ENCODE measurements at places on chromosomes 4 and X.

DNA sequence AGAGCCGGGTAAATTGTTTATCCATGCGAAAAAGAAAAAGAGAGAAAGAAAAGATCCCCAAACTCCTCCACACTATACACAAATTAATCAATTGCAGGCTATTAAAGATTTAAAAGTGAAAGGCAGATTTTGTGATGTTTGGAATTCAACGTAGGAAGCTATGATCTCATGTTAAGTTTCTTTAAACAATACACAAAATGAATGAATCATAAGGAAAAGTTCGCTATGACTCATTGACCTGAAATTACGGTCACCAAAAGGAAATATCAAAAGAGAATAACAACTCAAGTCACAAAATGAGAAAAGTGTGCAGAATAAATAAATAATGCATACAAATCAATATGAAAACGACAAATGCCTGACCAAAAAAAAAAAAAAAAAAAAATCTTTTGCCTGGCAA, 28.6 kb downstream of the CLNK start:
- peak; percentile 15 for DNase-seq

GRCh38 chr4:4726051-4726450, 133.4 kb upstream of the MSX1 start:
- no peak for DNase-seq

DNA sequence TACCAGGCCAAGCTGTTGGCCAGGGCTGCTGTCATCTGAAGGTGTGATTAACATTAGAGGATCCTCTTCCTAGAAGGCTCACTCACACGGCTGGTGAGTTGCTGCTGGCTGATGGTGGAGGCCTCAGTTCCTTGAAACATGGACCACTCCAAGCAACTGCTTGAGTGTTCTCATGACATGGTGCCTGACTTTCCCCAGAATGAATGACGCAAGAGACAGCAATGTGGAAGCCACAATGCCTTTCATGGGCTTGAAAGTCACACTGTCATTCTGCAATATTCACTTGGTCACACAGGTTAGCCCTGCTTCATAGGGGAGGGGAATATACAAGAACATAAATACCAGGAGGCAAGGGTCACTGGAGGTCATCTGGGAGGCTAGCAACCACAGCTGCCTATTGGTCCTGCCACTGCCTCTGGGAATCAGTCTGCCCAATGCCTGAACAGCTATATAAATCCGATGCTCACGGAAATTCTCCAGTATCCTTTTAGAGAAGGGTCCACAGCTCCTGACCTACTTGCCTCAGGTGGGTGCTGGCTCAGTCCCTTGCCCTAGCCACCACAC, 97.1 kb upstream of the MAML3 start:
- DNase-seq, result no peak

DNA sequence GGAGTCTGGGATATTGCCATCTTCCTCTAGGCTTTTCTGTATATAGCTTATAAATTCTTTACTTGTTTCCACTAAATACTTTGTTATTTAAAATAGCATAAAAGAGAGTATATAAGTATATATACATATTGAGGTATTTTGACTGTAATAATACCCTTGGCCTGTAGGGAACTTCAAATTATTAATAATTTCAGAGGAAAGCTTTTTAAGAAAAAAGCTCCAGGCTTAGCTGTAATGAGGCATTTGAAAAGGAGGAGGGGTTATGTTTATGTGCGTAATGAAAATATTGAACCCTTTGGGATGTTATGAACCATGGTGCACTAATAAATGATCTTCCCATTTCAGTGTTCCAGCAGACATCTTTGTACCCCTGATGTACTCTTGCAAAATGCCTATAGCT, 578.1 kb downstream of the RPA4 start:
- DNase-seq, result no peak

- DNase-seq, result no peak
These were observed 270.0 kb downstream of the MAPK10 start for GRCh38 chr4:86089781-86090323.

DNA sequence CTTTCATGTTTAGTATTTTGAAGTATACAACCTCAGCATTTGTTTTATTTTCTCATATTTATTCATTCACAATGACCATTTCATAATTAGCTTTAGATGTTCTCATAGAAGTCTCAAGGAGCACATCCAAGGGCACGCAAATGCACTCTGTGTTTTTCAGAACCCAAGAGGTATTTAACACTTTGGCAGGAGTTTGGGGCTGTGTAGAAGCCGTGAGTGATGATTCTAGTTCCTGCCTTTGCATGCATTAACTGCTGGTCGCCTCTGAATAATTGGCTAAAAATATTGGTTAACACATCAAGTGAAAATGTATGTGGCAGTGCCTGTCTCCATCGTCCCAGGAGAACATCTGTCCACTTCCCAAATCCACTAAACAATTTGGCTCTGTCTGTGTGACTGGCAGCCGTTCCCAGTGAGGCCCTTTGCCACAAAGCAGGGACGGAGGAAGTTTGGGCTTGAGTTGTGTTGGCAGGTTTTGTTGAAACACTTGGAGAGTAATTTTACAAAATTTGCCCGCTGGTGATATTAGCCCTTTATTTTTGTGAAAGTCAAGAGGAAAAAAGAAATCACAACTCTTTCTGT, 730.7 kb upstream of the SLIT2 start:
- no peak for DNase-seq

DNA sequence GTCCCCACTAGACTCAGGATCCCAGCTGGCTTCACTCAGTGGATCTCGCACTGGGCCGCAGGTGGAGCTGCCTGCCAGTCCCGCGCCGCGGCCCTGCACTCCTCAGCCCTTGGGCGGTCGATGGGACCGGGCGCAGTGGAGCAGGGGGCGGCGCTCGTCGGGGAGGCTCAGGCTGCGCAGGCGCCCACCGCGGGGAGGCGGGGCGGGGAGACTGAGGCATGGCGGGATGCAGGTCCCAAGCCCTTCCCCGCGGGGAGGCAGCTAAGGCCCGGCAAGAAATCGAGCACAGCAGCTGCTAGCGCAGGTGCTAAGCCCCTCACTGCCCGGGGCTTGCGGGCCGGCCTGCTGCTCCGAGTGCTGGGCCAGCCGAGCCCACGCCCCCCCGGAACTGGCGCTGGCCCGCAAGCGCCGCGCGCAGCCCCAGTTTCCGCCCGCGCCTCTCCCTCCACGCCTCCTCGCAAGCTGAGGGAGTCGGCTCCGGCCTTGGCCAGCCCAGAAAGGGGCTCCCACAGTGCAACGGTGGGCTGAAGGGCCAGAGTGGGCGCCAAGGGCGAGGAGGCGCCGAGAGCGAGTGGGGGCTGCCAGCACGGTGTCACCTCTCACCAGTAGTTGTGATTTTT, 1038.0 kb downstream of the PCDH19 start:
- no peak for DNase-seq

GRCh38 chrX:2680486-2681348, 10.4 kb upstream of the CD99 start:
- no peak for DNase-seq

- no peak for DNase-seq
These were observed 114.5 kb downstream of the ANXA5 start for GRCh38 chr4:121582296-121582695.

DNA sequence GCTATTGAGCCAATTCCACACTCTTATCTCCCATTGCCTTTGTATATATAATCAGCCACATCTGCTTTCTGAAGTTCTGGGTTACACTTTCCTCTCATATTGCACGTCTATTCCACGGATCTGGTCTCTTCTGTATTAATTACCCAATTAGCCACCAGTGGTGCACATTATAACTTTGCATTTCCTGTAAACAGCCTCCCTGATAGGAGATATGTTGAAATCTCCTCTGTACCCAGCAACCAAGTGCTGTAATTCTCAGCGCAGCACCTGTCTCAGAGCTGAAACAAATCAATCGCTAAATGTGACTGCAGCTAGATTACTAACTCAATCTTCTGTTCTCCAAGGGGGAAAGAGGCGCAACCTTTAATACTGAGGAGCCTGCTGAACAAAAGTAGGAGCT, 326.4 kb downstream of the SLITRK2 start:
- DNase-seq, result no peak

DNA sequence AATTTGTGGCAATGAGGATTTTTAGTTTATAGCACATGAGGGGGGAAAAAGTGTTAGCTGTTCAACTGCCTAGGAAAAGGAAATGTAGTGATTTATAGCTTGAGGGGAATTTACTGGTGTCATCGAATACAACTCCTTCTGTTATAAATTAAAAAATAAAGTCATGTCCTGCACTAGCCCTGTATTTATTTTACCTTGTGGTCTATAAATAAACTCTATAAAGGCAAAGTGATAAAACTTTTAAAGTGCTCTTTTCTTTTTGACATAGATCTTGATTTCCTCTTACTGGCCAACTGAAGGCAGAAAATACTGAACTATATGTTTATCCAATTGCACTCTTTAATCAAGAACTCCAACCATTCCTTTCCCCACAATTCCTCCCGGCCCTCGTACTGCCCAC, 672.1 kb upstream of the SLIT2 start:
- no peak for DNase-seq

GRCh38 chrX:41472231-41472815, 25.2 kb downstream of the NYX start:
- DNase-seq, result no peak

- DNase-seq, result no peak
These were observed 109.7 kb downstream of the MSL3 start for GRCh38 chrX:11867610-11868345.

DNA sequence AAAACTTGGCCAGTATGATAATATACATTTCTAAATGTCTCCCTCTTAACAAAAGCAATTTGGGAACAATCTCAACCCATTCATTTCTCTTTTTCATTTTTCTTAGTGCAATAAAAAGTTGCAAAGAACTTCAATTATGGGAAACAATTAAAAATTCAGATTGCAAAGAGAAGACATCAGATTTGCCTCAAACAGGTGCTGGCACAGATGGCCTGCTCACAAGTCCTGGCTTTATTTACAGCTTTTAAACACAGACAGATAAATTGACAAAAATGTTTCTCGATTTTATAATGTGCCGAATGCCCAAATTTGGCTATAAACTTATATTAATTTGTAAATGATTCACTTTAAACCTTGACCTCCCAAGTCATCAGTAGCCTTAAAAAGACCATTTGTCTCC, 28.7 kb downstream of the SLC4A4 start:
- no peak for DNase-seq

GRCh38 chrX:30308263-30309138, 689 bp downstream of the NR0B1 start:
- DNase-seq, result peak; percentile 25

DNA sequence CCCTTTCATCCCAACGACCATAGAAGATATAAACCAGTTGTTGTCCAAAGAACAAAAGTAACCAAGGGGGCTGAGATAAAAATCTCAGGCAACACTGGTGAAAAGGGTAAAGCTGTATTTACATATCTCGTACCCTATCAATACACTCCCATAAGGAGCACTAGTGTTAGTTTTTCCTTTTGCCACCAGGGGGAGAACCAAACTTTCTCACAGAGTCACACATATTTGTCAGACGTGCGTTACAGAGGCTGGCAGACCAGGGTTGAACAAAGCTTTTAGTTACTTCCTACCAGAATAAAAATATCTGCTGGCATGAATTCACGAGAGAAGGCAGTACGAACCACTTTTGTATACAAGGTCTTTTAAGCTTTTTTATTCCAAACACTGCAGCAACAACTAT, 88.3 kb downstream of the AMELX start:
- peak; percentile 10 for DNase-seq

DNA sequence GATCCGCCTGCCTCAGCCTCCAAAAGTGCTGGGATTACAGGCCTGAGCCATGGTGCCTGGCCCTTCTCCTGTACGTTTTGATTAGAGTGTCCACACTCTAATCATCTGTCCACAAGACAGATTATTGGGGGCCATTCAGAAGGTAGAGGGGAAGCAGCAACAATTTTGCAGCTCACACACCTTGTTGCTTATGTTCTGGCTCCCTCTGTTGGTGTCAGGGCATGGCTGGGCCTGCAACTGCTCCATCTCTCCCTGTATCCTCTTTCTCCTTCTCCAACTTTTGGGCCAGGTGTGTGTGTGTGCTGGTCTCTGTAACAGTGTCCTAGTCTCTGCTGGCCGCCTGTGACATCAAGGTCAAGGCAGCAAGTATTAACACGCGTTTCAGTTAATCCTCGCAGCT, 125.5 kb upstream of the MBNL3 start:
- no peak for DNase-seq

DNA sequence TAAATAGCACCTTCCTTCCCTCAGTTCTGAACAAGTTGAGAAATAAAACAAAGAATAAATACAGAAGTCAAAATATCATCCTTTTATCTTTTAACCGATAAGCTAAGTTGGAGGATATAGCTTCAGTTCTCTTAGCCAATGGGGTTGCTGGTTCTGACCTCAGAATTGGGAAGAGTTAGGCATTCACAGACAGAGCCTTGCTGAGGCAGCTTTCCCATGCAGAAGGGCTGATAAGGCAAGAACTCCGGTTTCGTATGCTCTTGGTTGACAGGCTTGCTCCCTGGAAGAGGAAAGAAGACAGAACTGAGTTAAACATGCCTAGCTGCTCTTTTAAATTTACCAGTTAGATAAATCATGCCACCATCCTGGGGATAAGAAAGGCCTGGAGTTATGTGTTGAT, 17.6 kb downstream of the FRAS1 start:
- no peak for DNase-seq

DNA sequence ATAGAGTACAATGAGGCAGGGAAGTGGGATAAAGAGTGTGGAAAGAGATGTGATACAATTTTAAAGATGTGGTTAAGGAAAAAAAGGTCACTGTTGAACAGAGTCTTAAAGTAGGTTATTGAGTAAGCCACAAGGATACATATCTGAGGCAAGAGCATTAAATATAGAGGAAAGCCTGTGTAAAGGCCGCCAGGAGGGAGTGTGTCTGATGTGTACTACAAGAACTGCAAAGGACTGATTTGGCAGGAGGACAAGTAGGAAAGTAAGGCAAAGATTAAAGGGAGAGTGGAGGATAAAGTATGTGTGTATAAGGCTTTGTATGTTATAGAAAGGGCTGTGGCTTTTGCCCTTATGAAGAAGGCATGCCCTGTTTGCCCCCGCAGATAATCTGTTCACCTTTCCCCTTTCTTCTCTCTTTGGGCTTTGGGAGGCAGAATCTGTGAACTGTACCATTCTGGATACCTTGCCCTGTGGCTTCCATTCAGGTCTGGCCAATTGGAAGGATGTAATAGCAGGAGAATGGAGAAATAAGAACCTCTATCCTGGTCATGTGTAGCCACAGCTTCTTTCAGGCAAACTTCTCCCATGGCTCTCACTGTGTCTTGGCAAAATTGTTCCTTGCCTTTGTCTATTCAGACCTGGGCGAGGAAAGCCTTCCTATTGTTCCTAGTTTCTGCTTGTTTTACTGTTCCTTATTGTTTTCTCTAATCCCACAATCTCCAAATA, 68.9 kb upstream of the FAM47B start:
- DNase-seq, result no peak

Data from AG08396 (cell line).